ENCODE measurements at places on chromosomes 2 and 18.
A peak's percentile ranks its signal among the peaks of the same experiment; 100 is the strongest.

- DNase-seq, result peak; percentile 53
Measured at GRCh38 chr2:232310121-232310520, 68.4 kb upstream of the ALPP start.

DNA sequence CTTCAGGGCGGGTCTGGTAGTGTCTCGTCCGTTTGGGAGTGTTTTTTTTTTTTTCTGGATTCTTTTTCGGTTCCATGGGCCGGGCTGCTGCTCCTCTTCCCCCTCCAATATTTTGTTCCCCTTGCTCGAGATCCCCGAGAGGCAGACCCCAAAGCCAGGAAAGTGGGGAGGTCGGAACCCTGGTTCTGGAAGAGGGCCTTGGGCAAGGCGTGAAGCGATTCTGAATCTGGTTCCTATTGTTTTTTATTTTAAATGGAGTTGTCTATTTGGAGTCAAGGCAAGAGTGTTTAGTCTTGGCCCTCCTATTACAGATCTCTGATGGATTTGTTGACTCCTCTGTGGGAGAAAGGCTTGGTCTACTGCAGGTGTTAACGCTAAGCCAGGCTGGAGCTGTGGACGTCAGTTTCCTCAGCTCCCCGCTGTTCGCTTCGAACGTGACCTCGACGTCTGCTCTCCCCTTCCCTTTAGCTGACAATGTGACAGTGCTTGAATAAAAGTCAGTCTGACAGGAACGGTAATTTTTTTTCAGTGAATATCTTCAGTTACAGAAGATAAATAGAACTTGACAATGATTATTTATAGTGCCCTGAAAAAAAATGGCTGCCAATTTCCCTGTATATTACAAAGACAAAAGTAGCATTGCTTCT lies 683 bp upstream of the DNAJC27 start:
- peak; percentile 50 for DNase-seq

DNA sequence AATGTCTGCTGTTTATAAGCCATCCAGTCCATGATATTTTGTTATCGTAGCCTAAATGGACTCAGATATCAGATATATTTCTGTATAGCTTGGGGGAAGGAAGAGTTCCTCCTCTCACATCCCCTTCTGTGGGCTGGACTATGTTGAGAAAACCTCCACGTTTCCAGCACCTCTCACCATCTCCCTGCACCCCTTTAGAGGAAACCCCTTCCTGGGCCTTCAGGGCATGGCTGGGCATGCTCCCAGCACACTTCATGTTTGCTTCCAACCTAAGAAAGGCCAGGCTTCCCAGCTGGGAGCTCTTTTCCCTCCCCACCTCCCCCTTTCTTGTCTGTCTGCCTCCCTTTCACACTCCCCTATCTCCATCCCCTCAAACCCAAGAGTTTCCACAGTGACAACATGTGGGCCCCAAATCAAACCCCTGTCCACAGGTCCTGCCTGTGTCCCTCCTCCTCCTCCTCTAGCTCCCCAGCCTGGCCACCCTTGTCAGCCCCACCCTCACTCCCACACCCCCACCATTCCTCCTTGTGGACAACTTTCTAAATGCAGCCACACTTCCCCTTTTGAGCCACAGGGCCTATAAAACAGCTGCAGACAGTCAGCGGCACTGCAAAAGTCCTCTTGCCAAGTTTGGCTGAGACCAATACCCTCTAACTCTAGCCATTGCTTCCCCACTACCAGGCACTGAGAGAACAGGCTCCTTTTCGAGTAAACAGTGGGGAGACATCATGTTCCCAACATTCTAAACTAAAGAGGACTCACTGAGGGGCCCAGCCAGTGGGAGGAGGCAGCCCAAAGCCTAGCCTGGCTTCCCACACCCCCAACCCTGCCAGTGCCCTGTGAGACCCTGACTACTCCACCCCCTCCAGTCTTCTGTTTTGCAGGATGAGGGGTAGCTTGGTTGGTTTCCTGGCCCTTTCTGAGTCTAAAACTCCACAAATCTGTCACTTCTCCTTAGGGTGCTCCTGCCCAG lies 120.5 kb downstream of the ZFP36L2 start:
- DNase-seq, result no peak

DNA sequence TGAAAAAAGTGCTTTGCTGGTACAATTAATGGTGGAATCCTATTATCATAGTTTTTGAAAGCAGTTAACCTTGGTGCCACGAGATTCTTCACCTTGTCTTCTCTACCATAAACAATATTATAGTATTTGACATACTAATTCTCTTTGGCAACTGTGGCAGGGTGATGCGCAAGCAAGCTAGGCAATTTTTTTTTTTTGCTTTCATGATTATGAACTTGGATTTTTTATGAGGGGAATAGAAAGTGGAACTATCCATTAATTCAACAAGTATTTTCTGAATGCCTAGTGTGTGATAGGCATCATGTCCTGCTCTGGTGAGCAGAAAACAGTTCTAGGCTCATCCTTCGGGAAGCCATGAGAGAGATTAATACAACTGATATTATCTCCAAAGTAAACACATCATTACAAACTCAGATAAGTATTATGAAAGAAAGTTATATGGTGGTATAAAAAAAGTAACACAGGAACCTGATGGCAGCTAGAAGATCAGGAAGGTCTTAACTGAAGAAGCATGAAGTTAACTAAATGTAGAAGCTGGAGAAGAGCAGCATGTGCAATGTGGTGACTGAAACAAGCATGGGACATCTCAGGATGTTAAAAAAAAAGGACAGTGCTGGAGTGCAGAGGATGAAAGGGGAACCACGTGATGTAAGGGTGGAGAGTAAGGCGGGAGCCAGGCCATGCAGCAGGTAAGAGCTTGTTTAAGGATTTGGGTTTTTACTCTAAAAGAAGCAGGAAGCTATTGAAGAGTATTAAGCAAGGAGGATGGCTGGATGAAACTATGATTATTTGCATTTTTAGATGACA lies 113.7 kb downstream of the ZEB2 start:
- DNase-seq, result no peak

DNA sequence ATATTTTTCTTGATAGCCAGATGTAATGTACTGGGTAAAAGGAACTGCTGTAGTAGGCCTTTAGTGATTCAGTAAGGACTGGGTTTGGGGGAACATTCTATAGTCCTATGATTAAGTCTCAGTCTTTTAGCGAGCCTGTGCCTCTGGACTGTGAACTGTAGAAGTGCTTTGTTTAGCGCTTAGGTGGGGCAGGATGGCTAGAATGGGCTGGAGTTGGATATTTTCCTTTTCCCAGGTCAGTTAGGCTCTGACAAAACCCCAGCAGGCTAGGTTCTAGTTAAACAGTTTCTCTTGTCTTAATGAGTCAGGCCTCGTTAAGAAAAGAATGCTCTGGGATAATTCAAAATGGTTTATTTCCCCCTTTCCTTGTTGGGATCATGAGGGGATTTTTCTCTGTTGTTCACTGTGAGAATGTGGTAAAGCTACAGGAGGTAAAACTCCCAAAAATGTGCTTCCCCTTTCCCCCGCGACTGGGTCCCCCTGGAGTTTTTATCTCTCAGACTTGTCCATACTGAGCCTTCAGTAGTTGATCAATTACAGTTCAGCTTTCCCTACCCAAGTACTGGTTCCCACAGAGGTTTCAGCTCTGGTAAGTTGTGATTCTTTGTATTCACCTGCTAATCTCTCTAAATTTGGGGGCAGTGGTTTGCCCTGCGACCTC lies 31.5 kb downstream of the EHBP1 start:
- no peak for DNase-seq

DNA sequence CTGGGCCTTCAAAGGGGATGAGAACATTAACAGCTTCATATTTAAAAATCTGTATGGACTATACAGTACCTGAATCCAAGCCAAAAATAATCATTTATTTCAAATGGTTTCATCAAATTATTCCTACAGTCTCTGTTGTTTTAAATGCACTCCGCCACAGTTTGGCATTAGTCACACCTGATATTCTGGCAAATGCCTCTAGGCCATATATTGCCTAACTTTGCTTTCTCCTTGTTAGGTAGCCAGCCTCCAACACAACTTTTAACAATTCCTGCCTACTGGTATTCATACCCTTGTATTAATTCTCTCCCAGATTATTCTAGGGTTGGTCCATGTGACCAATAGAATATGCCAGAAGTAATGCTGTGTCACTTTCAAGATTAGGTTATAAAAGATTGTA lies 146.6 kb upstream of the FANCL start:
- no peak for DNase-seq

- DNase-seq, result no peak
Measured at GRCh38 chr2:239569401-239570090, 168.7 kb upstream of the HDAC4 start.

- no peak for DNase-seq
Measured at GRCh38 chr2:200693836-200694470, 108.1 kb downstream of the AOX1 start.

GRCh38 chr2:38093527-38094165 lies 17.7 kb upstream of the CYP1B1 start:
- no peak for DNase-seq

- DNase-seq, result no peak
Measured at GRCh38 chr2:648476-649424, 28.5 kb downstream of the TMEM18 start.

DNA sequence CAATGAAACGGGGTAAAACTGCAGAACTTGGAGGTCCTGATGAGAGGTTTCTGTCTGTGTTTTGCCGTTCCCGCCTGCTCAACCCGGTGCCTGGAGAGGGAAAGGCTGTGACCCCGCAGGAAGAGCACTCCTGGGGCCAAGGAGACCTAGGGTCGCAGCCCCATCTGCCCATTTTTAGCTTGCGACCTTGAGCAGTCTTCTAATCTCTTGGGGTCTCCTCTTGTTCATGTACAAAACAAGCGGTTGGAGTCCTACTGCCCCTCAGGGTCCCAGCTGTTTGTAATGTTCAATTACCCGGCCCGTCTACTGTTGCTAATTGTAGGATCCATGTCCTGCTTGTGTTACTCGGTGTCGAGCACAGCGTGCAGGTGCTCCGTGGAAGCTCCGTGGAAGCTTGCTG lies 104.5 kb downstream of the PTGR3 start:
- DNase-seq, result no peak

DNA sequence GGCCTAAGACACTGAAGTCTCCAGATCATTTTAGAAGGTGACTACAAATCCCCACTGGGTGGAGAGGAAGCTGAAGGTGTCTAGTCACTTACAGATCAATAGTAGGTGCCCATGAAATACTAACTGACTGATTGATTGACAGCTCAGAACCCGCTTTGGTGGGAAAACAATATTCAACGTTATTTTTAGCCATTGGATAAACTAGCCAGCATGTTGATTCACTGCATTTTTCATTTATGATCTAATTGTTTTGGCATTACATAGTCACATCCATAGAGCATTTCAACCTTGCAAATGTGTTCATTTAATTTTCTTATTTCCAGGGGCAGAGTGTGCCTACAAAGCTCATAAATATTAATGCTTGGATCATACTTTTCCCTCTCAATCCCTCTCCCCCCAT lies 162.3 kb downstream of the MREG start:
- DNase-seq, result no peak

- no peak for DNase-seq
Measured at GRCh38 chr2:41313082-41313481, 734.7 kb upstream of the PKDCC start.

GRCh38 chr2:179511105-179511789 lies 246.6 kb upstream of the SESTD1 start:
- no peak for DNase-seq

GRCh38 chr18:79396431-79397246 lies 909 bp downstream of the NFATC1 start:
- DNase-seq, result peak; percentile 53

DNA sequence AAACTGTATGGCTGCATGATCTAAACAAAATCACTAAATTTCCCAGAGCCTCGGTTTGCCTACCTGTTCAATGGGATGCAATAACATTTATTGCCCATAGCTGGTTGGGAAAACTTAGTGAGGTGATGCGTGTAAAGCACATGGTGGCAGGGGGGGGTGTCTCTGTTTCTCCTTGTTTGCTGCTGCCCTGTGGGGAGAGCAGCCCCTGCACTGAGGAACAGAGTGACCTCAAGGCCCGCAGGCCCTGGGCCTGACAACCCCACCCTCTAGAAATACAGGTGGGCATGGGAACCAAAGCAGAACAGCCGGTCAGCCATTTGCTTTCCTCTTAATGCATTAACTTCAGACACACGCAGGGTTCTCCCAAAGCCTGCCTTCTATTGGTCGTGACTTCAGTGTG lies 55.1 kb upstream of the SLC66A3 start:
- no peak for DNase-seq

DNA sequence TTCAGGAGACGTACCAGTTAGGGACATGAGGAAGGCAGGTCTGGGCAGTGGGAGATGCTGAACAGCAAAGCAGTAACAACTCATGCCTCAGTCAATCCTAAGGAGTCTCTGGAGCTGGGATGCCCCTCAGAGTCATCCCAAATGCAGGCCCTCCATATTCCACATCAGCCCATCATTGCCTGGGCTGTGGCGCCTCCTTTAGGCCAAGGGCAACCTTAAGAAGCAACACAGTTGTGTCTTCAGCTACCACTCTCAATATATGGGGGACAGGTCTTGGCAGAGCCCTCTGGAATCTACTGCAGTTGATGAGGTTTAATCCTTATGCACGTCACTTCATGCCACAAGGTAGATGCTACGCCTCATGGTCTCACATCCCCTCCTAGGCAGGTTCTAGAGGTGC lies 682.0 kb upstream of the RAB6C start:
- no peak for DNase-seq

GRCh38 chr2:201572846-201573508 lies 70.3 kb downstream of the TMEM237 start:
- DNase-seq, result no peak

DNA sequence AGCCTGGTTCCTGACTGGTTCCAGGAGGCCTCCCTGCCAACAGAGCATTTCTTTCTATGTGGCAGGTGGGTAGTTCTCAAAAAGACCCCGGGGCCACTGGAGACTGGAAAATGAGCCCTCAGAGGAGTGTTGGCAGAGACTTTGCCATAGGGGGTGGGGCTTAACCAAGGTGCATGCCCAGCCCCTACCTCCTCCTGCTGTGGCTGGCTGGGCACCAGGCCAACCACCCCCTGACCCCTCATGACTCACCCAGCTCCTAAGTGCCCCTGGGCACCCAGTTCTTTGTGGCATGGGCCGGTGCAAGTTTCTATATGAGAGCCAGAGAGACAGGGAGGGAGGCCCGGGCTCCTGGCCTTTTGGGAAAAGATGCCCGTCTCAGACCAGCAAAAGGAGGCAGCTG lies 98.2 kb upstream of the SMAD2 start:
- no peak for DNase-seq

DNA sequence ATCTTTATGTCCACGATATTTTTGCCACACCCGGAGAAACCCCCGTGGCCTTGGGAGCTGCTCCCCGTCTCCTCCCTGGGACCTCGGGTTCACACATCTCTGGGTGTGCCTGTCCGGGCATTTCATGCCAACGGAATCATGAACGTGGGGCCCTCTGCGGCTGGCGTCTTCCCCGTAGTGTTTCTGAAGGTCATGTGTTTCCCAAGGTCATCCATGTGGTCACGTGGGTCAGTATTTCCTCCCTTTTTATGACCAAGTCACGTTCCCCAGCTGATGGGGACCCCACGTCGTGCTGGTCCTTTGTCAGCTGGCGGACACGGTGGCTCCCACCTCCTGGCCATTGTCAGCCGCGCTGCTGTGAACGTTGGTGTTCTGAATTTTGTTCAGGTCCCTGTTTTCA lies 135.7 kb downstream of the NFATC1 start:
- DNase-seq, result no peak

DNA sequence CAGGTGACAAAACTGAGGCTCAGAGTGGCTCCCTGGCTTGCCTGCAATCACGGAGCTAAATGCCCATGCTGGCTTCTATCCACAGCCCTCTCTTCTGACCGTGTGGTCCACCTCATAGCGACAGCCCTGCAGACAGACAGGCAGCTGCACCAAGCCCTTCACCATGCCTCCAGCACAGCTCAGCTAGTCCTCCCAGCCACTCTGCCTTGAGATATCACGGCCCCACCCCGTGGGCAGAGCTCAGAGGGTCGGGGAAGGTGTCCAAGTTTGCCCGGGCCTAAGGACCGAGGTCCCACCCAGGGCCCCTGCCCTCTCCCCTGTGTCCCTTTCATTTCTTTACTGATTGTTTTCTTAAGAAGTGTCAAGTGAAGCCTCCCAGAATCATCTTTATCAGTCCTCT lies 128.2 kb upstream of the GLI2 start:
- no peak for DNase-seq

Data from activated CD4-positive, alpha-beta memory T cell treated with anti-CD3 and anti-CD28 coated beads, Interleukin-2, amount 10 ng/mL, durations not matched to agents 7 days and 5 days (primary cell).